CD4-positive, alpha-beta T cell treated with Interleukin-21 for 1 hour (primary cell): ENCODE measurements at places on chromosomes 3 and 15.

- no peak for DNase-seq
Measured at GRCh38 chr15:90862964-90863778, 5.2 kb upstream of the FURIN start.

- no peak for DNase-seq
Measured at GRCh38 chr3:131804565-131805133, 230.2 kb downstream of the CPNE4 start.

DNA sequence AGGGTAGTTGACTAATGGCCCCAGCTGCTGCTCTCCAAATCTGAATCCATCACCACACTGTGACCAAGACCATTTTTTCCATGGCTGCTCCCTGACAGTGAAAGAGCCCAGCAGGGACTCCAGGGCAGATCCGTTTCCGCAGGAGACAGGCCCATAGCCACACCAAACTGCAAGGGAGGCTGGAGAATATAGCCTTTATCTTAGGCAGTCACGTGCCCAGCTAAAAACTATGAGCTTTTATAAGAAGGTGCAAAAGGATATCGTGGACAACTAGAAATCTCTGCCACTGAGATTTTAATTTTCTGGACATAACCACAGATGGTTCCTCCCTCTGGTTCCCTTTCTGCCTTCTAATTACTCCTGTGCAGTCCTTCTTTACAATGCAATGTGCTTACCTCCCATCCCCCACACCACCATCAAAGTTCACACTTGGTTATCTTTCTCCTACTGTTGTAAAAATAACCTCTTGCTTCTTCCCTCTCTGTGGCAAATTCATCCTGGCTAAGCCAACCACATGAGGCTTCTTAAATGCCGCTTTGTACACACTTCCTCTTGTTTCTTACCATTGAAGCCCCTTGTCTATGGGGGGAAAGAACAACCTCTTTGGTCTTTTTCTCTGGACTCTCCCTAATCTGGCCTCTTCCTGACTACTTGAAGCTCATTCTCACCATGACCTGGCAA, 233.7 kb downstream of the SHQ1 start:
- DNase-seq = no peak

DNA sequence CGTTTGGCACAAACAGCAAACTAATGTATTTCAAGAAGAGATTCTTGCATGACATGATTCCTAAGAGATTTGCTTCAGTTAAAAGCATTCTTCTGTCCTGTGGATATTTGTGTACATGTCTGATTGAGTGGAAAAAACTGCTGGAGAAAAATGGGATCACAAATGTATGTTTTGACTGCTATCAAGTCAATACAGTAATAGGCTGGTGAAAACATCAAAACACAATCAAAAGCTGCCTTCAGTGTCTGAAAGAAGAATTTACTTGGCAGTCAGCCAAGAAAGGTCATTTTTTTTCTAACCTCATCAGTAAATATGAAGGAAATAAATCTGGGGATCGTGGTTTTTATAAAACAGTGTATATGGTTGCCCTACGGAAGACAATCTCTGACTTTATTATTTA, 1214.8 kb downstream of the NSUN3 start:
- DNase-seq = no peak

DNA sequence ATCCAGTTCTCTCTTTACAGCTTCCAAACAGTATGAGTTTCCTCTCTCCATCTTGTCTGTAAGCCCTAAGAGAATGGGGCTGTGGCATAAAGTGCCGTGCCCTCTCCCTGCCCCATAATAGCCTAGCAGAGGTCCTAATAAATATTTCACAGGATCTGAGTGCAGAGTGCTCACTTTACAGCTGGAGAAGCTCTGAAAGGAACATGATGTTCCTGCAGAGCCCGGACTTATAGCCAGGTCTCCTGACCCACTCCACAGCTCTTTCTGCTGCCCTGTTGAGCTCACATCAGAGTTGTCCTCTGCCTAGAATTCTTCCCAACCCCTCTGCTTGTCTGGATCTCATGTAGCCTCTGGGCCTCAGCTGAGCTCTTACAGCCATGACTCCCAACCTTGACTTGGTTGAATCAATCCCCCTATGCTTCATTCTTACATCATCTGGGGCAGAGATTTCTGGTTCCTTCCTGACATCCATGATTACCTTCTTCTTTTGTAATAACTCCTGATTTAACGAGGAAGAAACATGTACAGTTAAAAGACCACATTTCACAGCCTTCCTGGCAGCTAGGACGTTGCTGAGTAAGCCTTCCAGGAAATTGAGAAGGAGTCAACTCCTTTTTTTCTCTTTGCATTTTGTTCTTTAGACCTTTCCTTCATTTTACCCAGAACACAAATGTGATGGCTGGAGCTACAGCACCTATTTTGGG, 135.3 kb downstream of the RPLP1 start:
- DNase-seq = no peak

- DNase-seq = no peak
Measured at GRCh38 chr3:161690299-161690620, 193.7 kb downstream of the OTOL1 start.

- no peak for DNase-seq
Measured at GRCh38 chr15:29104566-29104880, 165.1 kb downstream of the NSMCE3 start.

DNA sequence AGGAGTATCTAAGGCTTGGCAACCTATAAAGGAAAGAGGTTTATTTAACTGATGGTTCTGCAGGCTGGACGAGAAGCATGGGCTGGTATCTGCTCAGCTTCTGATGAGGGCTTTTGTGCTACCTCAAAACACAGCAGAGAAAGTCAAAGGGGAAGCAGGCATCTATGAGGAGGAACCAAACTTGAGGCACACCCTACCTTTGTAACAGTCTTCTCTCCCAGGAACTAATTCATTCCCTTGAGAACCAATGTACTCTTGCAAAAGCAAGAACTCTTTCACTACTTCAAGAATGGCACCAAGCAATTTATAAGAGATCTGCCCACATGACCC, 109.0 kb downstream of the CGGBP1 start:
- DNase-seq = no peak

DNA sequence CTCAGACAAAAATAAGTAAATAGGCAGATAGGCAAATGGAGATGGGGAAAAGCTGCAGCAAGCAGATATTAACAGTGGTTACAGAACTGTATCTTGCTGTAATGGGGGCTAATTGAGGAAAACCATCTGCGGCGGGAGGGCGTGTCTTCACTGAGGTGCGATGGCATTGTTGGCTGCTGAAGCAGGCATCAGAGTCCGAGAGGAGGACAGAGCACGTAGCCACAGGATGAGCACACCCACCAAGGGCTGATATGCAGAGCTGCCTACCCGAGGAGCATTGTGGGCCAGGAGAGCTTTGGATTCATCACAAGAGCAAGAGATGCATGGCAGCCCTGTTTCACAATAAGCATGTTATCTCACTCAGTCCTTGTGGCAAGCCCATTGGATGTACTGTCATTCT, 30.4 kb downstream of the CHRNA7 start:
- no peak for DNase-seq

DNA sequence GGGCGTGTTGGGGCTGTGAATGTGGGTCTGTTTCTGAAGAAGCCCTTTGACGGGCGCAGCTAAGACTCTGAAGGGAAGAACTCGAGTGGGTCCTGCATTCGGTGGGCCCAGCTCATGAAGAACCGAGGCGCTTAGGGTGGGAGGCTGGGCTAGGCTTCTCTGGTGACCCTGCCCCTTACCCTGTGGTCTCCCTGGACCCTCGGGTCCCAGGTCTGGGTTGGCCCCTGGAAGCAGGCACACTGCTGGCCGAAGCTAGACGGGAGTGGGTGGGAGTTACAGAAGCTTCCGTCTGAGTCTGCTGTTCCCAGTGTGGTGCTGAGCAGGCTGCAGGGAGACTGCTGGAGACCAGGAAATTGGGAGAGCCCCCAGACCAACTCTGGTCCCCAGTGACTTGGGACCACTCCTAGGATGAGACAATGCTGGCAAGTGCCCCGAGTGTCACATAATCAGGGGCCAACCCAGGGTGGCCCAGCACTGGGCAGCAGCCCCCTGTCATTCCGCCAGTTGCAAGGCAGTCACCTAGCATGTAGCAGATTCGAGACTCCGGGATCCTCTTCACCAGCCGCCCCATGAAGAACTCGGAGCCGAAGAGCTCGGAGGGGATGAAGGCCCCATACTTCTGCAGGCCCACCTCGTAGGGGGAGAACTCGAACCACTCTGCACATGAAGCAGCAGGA, 16.7 kb upstream of the EHD4 start:
- DNase-seq = no peak

DNA sequence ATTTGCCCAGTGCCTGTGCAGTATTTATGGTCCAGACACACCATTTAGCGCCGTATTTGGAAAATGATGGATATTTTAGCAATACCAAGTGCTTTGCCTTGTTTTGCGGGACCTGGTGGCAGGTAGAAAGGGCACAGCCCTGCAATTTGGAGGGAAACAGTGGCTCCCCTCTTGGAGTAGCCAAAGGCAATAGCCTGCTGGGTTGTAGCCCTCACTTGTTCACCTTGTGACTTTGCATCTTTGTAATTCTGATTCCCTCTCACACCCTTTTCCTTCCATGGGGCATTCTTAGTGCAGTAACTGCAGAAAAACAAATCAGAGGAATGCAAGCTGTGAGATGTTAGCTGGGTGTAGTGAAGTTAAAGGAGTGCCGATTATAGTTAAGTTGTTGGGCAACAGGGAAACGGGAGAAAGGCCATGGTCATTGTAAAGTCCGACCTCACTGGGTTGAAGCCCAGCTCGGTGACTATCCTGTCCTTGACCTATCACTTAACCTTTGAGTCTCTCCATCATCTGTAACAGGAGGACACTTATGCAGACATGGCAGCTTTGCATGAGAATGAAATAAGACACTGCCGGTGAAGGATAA, 131.0 kb upstream of the KLHL25 start:
- DNase-seq = no peak

DNA sequence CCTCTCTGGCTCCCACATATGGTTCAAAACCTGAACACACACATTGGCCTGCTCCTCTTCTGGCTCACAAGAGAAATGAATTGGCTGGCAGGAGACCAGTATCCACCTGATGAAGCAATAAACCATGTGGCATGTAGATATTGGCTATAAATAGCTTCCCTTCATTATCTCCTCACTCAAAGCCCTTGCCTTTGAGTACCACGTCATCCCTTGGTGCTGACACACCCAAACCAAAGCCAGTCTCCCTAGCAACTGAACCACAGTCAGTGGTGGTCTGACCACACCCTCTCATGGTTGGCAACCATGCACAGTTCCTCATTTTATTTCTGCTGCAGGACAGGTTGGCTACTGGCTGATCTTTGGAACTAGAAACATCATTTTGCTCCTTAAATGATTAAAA, 98.8 kb downstream of the ZNF621 start:
- DNase-seq = peak; percentile 52

DNA sequence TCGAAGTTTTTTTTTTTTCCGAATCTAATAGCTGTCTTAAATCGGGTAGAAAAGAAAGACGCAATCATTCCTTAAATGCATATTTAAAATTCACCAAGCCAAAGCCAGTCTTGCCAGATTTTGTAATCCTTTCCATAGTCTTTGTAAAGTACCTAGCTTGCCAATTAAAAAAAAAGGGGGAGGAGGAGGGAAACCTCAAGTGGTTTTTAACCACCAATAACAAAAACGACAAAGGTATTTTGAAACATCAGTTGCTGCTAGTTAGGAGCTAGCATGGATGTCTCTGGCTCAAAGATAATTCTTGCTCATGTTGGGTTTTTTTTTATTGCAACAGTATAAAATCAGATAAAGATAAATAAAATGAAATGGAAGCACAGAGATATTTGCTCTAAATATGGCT, 187.9 kb downstream of the MECOM start:
- no peak for DNase-seq

- no peak for DNase-seq
Measured at GRCh38 chr3:197234947-197235914, 63.2 kb downstream of the DLG1 start.

- no peak for DNase-seq
Measured at GRCh38 chr3:14522768-14523167, 17.4 kb downstream of the GRIP2 start.

DNA sequence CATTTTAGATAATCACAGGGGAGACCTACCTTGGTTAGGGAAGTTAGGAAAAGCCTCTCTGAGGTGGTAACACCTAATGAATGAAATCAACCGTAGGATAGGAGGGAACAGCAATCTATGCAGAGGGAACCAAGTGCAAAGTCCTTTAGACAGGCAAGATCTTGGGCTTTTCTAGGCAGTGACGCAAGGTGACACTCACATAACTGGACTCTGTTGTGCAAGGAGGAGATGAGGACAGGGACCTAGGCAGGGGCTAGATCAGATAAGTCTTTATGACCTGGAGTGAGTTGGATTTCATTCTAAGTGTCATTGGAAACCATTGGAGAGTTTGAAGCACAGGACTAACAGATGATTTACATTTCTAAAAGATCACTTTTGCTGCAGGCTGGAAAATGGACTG, 4.6 kb upstream of the LMOD3 start:
- no peak for DNase-seq

- no peak for DNase-seq
Measured at GRCh38 chr3:21786438-21786797, 35.4 kb upstream of the ZNF385D start.

DNA sequence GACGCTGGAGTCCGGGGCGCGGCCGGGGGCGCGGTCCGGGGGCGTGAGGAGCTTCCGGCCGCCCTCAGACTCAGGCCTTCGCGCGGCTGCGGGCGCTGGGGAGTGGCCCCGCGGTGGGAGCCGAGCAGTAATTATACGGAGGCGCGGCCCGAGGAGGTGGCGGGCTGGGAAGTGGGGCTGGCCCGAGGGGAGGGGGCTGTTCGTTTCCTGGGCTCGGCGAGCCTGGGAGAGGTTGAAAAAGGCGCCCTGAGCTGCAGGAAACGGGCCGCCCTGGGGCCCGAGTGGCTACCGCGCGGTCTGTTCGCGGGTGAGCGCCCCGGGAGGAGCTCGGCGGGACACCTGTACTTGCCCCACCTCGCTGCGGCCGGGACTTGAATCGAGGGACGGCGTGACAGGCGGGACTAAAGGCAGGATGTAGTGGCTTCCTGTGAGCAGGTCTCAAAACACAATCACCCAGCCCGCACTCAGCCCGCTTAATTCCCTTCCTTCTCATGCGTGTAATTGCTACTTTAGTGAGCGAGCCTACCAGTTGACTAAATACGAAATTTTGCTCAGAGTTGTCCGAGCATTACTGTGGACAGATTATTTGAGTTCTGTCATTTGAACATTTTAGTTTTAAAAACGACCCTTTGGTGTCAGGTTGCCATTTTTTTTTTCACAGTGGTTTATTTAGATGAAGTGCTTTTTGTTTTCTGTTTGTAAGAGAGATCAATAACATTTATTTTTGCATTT, 860 bp downstream of the RASA2 start:
- DNase-seq = peak; percentile 91

- DNase-seq = no peak
Measured at GRCh38 chr3:102194760-102195159, 240.1 kb upstream of the ZPLD1 start.

GRCh38 chr15:41809526-41810220, 18.2 kb upstream of the JMJD7 start:
- DNase-seq = no peak

DNA sequence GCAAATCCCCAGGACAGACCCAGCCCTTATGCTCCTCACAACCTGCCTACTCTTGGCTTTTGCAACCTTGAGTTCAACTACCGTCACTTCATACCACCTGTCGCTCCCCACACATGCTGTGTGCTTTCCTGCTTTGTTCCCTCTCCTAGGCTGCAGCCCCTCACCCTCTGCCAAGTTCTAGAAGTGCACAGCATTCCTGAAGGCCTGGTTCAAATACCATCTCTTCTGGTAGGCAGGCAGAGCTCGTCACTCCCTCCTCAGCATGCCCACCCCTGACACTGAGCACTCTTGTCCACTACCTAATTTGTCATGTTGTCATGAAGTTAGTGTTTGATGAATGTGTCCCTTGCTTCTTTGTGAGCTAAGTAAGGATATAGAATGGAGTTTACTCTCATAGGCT, 129.6 kb downstream of the SEMA6D start:
- no peak for DNase-seq
